Left renal pelvis (tissue), 4 donors: ENCODE measurements at places on chromosomes 4 and X.

GRCh38 chr4:149706942-149707341 is 108.7 kb downstream of the IQCM start:
- DNase-seq, result no peak

GRCh38 chr4:186557486-186557885 is 2.1 kb upstream of the MTNR1A start:
- no peak for DNase-seq

GRCh38 chr4:143700416-143701352 is at the start of gene FREM3:
Gene FREM3, minus strand, starts transcription at chr4:143700675. Its CDS starts 0 bp downstream, at chr4:143700675.
- DNase-seq, result no peak

DNA sequence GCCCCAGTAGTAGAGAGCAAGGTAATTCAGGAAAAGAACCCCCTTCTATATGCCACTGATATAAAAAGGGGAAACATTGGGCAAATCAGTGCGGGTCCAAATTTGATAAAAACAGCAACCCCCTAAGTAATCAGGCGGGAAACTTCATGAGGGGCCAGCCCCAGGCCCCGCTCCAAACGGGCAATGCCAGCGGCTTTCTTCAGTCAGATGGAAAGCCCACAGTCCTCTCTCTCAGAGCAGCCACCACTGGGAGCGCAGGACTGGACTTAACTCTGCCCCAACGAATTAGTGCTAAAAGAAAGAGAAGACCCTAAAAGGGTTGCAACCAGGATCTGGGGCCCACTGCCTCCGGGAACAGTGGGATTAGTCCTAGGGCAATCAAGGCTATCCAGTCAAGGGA is 9.9 kb downstream of the MAGEA11 start:
- no peak for DNase-seq

- DNase-seq, result no peak
Measured at GRCh38 chr4:129232589-129233337, 136.8 kb downstream of the C4orf33 start.
